ENCODE measurements at places on chromosomes 6 and 20.

DNA sequence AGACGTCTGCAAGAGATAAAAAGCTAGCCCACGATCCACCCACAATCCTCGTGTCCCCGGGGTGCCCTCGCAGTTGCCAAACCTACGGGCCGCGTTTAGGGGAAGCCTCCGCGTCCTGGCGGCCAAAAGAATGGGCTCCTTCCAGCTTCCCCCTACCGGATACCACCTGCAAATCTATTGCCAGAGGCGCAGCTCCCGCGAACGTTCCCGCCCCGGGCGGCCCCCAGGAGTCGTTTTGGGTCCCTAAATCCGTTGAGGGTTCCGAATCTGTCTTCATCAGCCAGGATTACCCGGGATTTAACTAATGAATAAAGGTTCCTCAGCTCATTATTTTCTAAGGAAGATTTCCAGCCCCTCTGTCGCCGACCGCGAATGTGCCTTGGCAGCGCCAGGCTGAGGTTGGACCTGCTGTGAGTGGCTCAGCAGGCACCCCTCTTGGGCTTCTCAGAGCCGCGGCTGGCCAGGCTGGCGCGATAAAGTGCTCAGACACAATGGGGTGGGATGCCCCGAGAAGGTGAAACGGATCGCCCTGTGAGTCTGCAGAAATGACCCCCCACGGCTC is 2.8 kb upstream of the VSX1 start:
- DNase-seq: no peak

DNA sequence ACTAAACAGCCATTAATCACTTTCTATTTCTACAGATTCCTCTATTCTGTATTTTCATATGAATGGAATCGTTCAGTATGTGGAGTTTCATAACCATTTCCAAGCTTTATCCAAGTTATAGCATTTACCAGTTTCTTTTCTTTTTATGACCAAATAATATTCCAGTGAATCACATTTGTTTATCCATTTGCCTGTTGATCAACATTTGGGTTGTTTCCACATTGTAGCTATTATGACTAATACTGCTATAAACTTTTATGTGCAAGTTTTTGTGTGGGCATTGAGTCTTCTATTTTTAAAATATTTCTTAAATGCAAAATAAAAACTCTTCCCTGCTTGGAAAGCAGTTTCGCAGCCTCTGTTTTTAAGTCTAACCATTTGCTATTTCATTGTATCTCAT is 336.4 kb upstream of the OPRM1 start:
- no peak for DNase-seq

DNA sequence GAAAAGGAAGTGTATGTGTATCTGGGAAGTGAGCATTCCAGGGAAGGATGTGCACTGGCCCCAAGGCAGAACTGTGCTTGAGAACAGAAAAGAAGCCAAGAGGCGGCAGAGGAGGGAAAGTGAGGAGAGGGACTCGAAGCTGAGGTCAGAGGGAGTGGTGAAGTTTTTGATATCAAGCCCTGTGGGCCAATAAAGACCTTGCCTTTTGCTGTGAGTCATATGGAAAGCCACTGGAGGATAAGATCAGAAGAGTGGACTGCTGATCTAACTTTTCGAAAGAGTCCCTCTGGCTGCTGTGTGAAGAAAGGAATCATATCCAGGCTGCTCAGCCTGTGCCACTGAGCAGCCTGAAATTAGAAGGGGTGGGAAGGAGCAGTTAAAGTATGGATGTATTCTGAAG is 99.4 kb downstream of the EYA4 start:
- no peak for DNase-seq

DNA sequence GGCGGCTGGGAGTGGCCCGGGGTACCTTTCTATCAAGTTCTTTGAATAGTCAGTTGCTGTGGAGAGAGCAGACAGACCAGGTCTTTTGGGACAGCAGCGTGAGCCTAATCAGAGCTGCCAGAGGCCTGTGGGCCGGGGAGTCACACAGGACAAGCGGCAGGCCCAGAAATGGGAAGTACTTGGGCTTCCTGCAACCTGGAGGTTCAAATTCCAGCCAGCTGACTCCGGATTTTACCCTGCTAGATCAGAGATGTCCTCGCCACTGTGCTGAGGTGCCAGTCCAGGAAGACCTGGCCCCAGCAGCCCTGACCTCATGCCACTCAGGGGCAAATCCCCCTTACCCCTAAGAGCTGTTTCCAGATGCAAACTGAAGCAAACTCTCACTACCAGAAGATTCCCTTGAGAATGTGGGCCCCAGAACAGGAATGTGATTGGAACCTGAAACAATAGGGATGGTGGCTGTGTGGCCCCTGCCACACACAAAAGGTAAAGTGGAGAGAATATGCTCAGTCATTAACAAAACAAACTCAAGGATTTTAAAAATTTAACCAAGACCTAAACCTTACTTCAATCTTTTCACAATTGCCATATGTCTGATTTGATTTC is 9.7 kb downstream of the BEND3 start:
- DNase-seq: no peak

GRCh38 chr6:12418946-12419345 is 128.8 kb downstream of the EDN1 start:
- no peak for DNase-seq

GRCh38 chr6:105200133-105200730 is 20.4 kb upstream of the POPDC3 start:
- no peak for DNase-seq

- no peak for DNase-seq
Observed at GRCh38 chr20:19858466-19859371, 100.7 kb downstream of the RIN2 start.

- DNase-seq: no peak
Observed at GRCh38 chr6:153405931-153406330, 274.8 kb upstream of the RGS17 start.

GRCh38 chr20:31594558-31595379 is 10.3 kb upstream of the ID1 start:
- no peak for DNase-seq

DNA sequence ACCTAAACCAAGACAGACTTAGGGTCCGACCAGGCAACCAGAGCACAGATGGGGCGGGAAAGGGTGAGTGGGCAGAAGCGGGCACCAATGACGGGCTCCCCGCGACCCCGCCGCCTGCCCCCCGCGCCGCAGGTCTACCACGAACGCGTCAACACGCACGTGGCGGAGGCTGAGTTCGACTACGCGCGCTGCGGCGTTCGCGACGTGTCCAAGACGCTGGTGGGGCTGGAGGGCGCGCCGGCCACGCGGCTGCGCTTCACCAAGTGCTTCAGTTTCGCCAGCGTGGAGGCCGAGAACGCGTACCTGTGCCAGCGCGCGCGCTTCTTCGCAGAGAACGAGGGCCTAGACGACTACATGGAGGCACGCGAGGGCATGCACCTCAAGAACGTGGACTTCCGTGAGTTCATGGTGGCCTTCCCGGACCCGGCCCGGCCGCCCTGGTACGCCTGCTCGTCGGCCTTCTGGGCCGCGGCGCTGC is 5.1 kb downstream of the TMEM151B start:
- no peak for DNase-seq

GRCh38 chr6:296151-297122 is 4.2 kb downstream of the DUSP22 start:
- no peak for DNase-seq

DNA sequence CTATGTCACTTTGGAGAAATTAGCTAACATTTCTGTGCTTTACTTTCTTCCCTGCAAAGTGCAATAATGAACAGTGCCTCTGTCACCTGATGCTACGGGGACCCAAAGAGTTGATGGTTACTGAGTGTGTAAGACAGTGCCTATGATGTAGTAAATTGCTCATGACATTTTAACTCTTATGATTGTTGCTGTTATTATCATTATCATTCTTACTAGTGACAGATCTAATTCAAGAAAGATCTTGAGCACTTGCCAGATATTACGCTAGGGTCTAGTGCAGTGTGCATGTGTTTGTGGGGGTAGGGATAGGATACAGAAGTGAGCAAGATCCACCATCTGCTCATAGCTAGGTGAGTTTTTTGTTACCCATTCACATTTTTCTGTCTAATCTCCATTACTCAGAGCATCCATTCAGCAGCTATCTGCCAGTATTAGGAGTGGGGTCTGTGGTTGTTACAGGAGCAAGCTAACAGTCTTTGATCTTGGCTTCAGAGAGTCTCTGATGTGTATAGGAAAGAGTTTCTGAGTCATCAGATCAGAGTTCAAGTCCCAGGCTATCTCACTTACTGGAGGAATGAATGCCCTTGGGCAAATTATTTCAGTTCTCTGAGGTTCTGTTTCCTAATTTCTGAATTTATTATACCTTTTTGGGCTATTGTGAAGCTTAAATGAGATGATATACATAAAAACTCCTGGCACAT is 33.1 kb upstream of the DAAM2 start:
- DNase-seq: no peak

DNA sequence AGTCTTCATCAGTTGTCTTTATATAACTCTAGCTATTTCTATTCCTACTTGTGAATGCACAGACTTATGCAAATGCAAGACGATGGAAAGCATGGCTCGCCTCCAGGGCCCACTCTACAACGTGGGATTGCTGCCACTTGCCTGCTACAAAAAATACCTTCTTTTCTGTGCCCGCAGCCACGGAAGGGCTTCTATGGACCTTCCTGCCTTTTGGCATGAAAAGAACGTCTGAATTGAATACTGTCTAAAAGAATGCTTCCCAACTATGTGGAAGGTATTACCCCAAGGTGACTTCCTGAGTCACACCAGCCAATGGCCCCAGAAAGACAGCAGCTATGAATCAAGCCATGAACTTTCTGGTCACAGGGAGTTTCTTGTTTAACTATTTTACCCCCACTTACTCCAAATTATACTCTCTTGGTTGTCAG is 261.2 kb downstream of the HIVEP2 start:
- no peak for DNase-seq

- no peak for DNase-seq
Observed at GRCh38 chr6:109800771-109801170, 109.7 kb downstream of the FIG4 start.

- DNase-seq: no peak
Observed at GRCh38 chr20:38267901-38268514, 7.5 kb upstream of the KIAA1755 start.

- DNase-seq: no peak
Observed at GRCh38 chr20:24646321-24646720, 176.9 kb downstream of the SYNDIG1 start.
